ENCODE measurements at places on chromosomes 7 and 10.

GRCh38 chr10:92740762-92741161, 51.0 kb downstream of the HHEX start:
- DNase-seq, result no peak

DNA sequence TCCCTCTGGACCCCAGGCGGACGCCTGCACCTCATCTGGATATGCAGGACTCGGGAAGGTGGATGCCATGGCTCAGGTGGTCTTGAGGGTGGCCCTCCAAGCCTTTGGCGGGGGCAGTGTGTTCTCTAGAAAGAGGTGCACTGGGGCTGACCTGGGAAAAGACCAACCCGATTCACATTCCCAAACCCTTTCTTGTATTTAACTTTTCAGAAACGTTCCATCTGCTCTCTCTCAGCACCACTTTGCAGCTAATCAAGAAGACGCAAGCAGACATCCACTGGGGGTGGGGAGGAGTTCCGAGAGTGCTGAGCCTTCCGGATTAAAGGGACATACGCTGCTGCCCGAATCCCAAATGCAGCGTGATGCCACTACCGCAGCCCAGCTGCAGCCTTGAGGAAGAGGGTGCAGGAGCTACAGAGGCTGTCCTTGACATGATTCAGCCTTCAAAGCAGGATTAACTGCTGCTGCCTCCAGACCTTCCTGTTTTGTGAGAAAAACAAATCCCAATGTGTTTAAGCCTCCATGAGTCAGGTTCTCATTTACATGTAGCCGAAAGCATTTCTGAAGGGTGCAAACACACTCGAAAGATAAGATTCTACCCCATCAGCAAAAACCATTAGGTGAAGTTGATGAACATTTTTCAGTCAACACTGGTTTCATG, 39.9 kb downstream of the RBM17 start:
- DNase-seq, result peak; percentile 56

DNA sequence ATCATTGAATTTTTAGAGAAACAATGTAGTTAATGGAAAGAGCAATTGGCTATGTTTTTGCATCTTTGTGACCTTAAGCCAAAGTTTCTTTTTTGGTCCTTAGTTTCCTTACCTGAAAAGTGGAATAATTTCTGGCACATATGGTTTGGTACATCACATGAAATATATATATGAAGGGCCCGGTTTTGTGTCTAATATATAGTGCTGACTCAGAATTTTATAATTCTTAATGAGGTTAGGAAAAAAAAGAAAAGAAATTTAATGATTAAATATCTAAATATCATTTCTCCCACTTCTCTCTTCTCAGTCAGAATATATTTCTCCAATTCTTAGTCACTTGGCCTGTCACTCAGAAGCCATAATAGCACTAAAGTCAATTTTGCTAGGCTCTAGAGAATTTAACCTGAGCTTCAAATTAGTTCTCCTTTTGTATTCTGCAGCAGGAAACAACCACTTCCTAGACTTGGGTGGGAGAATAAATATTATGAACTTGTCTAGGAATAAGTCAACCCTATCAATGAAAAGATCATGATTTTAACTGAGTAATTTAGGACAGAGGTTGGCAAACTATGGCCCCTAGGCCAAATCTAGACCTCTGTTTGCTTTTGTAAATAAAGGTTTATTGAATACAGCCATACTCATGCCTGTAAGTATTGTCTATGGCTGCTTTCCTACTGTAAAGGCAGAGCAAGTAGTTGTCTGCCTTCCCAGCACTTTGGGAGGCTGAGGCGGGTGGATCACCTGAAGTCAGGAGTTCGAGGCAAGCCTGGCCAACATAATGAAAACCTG, 34.6 kb downstream of the PPP1R9A start:
- no peak for DNase-seq

- DNase-seq, result peak; percentile 69
Measured at GRCh38 chr10:124646483-124647352, 97.5 kb downstream of the FAM53B start.

DNA sequence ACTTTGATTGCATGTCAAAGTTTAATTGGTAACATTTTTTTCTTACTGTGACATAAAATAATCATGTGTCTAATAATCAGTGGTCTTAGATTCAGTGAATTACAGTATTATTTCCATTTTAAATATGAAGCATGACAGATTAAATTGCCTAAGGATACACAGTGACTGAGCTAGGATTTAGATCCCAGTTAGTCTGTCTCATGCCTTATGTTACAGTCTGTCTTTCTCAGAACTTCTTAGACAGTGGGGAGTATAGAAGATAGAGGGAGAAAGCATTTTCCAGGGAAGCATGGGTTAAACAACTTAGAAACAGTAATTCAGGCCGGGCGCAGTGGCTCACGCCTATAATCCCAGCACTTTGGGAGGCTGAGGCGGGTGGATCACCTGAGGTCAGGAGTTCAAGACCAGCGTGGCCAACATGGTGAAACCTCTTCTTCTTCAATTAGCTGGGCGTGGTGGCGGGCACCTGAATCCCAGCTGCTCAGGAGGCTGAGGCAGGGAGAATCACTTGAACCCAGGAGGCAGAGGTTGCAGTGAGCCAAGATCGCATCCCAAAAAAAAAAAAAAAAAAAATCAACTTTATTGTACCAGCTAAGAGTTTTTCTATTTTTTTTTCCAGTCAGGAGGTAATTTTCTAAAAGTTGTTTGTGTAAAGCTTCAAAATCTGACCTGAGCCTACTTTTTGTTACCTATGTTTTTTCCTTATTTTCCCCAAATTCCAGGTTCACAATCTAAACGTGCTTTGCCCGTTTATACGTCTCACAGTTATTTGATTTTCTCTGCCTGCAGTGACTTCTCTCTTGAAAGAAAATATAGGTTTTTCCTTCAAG, 3.3 kb downstream of the CASD1 start:
- DNase-seq, result no peak

GRCh38 chr7:112262855-112263487, 56.5 kb downstream of the ZNF277 start:
- no peak for DNase-seq

DNA sequence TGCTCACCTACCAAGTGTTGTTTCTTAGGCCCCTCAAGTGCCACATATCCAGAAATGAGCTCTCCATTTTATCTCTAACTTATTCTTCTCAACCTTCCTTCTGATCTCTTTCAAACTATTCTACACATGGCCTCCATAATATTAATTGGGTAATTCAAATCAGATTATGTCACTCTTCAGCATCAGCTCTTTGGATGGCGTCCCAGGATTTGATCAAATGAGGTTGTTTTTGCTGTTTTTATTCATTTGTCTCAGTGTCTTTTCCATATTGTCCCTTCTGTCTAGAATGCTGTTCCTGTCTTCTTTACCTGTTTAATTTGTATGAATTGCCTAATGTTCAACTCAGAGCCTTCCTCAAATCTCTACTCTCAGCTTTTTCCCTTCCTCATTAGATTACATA, 234.6 kb upstream of the CXCL12 start:
- DNase-seq, result no peak

DNA sequence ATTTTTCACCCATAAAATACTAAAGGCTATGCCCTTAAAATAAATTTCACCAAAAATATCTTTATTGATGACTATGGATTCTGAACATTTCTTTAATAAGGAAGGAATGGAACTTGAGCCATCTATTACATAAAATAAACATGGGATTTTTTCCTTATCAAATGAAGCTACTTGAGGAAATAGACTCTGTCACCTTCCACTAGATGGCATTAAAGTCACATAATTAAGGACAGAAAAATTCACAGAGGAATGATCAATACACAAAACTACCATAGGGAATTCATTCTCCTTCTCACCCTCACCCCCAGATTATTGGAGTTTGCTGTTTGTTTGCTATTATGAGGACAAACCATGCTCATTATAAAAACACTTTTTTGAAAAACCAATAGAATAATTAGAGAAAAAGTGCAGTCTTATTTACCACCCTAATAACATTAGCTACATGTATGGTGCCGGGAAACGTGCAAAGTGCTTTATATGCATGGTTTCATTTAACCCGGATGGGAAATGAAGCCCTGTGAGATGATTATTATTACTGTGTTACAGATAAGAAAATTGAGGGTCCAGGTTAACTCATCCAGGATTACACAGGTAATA, 21.1 kb upstream of the FOXI2 start:
- no peak for DNase-seq

DNA sequence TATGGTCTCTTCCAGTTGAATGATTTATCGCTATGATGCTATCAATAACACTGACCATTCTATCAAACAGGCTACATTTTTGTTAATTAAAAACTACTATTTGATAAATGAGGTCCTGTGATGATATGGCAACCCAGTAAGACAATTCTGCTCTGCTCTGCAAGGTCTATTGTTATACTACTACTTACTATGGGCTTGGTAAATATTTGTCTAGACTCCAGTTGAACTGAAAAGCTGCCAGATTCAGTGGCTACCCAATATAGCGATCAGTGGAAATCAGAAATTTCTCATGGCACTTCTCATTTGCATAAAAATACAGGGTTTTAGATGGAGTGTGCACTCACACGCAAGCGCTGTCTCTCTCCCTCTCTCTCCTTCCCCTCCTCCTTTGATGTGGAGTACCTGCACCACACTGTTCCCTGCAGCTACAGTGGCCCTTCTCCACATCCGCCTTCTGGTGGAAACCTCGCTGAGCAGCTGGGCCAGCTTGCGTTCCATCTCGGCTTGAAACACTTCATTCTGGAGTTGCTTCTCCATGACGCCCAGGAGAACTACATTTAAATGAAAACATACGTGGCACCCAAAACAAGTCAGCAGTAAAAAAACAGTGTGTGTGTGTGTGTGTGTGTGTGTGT, 77.9 kb downstream of the KIAA1549 start:
- DNase-seq, result no peak

DNA sequence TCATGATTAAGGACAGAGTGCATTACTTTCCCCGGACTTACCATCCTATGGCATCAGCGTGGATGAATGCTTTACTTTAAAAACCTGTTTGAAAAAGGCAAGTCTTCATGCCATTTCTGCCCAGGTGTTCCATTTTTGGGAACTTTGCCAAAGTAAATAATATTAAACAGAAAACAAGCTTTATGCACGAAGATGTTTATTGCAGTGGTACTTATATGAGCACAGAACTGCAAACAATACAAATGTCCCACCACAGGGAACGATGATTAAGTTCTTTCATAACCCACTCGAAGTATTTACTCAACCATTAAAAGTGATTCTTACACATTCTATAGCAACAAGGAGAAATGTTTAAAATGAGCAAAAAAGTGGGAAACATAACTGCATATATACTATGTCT, 109.7 kb upstream of the GDF10 start:
- DNase-seq, result no peak

DNA sequence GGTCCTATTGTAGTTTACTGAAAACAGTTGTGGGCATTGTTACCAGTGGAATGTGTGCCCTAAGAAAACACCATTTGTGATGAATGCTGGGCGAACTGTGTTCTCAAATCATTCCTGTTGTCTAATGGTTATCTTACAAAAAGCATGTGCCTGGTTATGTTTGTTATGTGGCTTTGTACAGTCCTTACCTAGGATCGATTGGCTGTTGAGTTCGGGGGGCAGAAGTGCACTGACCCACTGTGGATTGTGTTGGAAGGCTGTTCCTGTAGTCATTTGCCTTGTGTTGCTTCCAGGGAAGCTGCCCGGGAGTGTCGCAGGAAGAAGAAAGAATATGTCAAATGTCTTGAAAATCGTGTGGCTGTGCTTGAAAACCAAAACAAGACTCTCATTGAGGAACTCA, 84.3 kb downstream of the CREM start:
- DNase-seq, result no peak

GRCh38 chr10:110671788-110672579, 27.8 kb downstream of the RBM20 start:
- peak; percentile 79 for DNase-seq

GRCh38 chr7:92425311-92425947, 21.9 kb upstream of the GATAD1 start:
- no peak for DNase-seq

- DNase-seq, result peak; percentile 81
Measured at GRCh38 chr7:47253650-47254080, 328.2 kb downstream of the TNS3 start.

- no peak for DNase-seq
Measured at GRCh38 chr7:122364761-122365280, 60.3 kb upstream of the FEZF1 start.

GRCh38 chr7:115106316-115106715, 184.4 kb downstream of the MDFIC start:
- no peak for DNase-seq

DNA sequence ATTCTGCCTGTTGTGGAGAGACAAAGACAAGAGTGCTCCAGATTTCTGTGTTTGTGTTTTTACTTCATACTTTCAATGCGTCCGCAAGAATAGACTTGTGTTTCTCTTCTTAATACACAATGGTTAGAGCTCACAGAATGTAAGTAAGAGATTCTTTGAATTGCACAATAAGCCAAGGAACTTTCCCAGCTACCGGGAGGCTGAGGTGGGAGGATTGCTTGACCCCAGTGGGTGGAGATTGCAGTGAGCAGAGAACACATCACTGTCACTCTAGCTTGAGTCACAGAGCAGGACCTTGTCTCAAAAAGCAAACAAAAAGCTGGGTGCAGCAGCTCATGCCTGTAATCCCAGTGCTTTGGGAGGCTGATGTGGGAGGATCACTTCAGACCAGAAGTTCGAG, 250.7 kb upstream of the MYO3A start:
- DNase-seq, result no peak

GRCh38 chr10:103947799-103948516, 19.0 kb upstream of the SLK start:
- DNase-seq, result no peak

DNA sequence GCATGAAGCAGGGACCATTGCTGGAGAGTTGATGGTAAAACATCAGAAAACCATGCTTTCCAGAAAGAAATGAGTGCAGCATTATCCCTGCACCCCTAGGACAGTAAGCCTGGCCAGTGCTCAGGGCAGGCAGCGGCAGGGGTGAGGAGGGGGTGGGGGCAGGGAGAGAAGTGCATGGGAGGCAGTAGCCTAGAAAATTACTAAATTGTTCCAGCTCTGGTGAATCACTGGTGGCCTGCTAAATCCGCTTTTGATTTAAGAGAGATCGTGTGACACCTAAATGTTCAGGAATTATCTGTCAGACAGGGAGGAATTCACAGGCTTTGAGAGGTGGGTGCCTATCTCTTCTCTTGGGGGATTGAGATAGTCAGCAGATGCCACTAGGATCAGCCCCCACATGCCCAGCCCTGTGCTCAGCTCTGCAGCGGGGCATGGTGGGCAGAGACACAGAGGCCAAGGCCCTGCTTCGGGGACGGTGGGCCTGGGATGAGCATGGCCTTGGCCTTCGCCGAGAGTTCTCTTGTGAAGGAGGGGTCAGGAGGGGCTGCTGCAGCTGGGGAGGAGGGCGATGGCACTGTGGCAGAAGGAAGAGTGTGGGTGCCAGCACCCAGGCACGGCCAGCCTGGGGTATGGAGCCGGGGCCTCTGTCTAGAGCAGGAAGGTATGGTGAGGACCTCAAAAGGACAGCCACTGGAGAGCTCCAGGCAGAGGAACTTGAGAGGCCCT, 5.0 kb upstream of the AQP1 start:
- DNase-seq, result peak; percentile 87

DNA sequence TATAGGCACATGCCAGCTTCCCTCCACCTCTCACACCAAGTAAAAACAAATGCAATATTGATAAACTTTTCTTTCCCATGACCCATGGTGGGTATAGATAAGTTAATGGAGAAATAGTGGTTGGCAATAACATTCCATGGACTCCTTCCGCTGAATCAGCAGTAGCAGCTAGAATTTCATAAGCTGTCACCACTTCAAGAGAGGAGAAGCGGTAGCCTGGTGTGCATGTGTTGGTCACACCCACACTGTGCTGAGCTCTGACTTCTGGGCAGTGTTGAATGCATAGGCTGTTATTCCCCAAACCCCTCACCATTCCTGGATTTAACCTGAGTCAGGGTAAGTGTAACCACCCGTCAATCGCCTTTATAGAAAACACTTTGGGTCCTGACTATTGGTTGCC, 32.5 kb upstream of the BMPER start:
- DNase-seq, result no peak

GRCh38 chr10:14700546-14700945, 74.2 kb downstream of the FAM107B start:
- no peak for DNase-seq
